Cerebellar nuclear complex (tissue), 1 donor: ENCODE measurements at places on chromosomes 6 and 20.

DNA sequence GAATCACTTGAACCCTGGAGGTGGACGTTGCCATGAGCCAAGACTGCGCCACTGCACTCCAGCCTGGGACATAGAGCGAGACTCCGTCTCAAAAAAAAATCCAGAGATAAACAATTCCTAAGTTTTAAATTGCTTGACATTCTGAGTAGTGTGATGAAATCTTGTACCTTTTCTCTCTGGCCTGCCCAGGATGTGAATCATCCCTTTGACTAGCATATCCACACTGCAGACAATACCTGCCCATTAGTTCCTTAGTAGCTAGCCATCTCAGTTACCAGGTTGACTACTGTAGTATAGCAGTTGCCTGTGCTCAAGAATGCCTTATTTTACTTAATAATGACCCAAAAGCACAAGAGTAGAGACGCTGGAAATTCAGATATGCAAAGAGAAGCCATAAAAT lies 2.8 kb downstream of the ZFP57 start:
- no peak for DNase-seq

GRCh38 chr6:25431306-25431974 lies 152.3 kb downstream of the CARMIL1 start:
- DNase-seq = no peak

DNA sequence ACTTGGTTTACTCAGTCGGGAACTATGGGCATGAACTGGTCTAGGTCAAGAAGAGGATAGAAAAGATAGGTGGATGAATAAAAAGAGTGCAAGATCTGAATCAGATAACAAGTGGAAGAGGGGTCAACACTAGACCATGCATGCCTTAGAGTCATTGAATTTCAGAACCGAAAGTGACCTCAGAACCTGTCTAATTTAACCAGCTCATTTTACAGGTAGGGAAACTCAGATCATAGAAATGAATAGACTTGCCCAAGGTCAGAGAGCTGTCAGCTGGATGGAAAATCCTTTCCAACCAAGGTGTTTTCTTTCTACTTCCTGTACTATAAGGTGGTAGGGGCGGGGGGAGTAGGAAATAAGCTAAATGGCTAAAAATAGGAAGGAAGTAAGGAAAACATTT lies 121.4 kb upstream of the ADGRF1 start:
- DNase-seq = no peak

GRCh38 chr6:52670502-52671409 lies at the start of gene TMEM14A:
TSS of gene TMEM14A (plus strand) at chr6:52671113. CDS start at chr6:52677103, 5,990 bp downstream.
- DNase-seq = peak; percentile 4

DNA sequence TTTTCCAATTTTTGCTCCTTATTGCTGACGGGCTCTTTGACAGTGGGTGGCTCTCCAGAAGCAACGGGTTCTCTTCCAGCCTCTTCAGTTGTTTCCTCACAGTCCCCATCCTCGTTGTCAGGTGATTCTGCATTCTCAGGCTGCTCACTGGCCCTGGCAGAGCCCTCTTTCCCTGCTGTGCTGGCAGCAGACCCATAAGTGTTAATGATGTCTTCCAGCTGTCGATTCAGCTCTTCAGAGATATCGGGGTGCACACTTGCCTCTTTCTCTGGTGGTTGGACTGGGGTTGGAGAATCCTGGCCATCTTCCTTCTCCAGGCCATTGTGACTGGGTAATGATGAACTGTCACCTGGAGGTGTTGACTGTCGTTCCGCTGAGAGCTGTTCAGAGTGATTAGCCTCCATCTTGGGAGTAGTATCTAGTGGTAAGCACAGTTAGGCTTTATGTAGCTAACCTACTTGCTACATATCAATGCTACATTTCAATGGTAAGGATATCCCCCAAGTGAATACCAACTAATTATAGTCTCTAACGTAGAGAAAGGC lies 3.2 kb downstream of the TXLNB start:
- DNase-seq = no peak

DNA sequence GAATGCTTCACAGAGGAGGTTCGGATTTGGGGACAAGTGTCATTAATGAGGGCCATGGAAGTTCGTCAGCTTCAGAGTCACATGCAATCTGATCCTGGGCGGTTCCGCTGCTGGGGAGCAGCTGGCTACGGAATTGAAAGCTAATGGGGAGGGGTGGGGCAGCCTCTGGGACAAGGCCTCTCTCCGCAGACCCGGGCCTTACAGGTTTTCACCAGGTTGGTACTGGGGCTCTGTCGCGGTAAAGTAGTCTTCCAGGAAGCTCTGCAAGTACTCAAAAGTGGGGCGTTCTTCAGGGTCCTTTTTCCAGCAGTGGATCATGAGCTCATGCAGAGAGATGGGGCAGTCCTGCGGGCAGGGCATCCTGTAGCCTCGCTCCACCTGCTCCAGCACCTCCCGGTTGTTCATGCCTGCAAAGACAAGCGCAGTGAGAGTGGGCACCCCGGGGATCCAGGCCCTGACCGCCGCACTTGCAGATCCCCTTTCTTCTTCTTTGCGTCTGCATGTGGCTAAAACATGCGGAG lies 55.9 kb upstream of the TRAF3IP2 start:
- DNase-seq = no peak

GRCh38 chr6:25619217-25619616 lies 32.8 kb upstream of the SCGN start:
- no peak for DNase-seq

- no peak for DNase-seq
Observed at GRCh38 chr20:36543184-36544133, 2.1 kb downstream of the MYL9 start.

DNA sequence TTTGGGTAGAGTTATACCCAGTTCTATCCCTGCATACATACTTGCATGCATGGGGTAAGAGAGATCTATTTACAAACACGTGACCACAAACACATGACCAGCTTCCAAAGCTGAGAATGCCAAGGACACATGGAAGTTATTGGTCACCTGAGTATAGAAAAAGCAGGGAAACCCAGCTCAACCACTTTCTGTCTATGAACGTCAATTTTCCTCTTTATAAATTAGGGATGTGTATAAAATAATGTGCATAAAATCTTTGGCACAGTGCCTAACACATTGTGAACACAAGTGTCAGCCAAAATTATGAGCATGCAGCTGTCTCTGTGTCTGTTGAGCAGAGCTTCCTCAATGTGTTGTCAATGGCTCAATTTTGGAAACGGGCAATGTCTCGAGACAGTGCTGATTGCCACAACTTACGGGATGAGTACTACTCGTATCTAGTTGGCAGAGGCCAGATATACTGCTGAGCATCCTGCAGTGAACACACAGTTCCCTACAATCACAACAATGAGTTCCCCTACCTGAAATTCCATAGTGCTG lies 44.9 kb downstream of the TPD52L1 start:
- DNase-seq = no peak

DNA sequence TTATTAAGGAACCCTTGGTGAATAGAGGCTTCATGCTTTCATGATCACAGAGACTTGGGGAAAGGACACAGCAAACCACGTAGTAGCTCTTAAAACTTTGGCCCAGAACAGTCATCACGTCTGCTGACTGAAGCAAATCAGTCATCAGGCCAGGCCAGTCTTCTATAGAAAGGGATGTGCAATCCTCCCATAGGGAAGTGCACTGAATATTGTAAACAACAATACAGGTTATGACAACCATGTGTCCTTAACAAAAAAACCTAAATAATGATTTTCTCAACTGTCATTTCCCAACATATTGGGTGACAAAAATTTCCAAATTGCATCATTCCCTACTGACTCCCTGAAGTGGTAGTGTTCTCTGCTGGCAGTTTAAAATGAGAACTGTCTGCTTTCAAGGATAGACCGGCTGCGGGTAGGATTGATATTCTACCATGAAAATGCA lies 388.2 kb upstream of the CITED2 start:
- no peak for DNase-seq

- no peak for DNase-seq
Observed at GRCh38 chr6:128069188-128069587, 168.3 kb upstream of the THEMIS start.

GRCh38 chr20:373171-373890 lies 7.2 kb upstream of the TRIB3 start:
- DNase-seq = no peak

DNA sequence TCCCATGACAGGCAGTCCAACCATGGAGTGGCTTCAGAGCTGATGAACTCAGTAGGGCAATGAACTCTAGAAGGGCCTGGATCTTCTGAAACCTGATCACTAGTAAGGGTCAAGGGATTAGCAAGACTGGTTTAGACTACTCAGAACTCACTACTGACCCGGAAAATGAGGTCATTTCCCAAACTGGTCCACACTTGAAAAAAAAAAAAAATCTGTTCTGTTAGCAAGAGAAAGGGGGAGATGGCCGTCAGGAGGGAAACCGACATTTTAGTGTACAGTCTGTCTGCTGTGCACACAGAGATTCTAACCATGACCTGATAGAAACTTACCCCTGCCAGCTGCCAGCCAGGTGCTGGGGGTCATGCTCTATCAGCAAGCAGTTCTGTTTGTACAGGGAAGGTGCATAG lies 262.4 kb upstream of the AGPAT4 start:
- no peak for DNase-seq

DNA sequence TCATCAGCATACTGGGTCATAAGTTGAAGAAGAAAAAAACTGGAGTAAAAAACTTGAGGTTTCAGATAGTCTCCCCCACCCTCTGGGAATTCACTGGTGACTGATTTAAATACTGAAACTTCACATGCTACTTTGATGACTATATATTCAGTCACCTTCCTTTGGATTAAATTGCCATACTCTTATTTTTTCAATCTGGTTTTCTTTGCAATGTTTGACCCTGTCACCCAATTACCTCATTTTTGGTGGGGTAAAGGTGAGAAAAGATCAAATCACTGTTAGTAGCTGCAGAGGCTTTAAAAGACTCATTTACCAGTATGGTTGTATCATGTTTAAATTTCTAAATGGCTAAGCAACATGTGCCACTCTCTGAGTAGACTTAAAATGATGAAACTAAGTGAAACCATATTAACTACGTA lies 862.7 kb upstream of the FLRT3 start:
- DNase-seq = no peak

GRCh38 chr20:47761482-47762047 lies 23.7 kb downstream of the SULF2 start:
- DNase-seq = no peak

- DNase-seq = no peak
Observed at GRCh38 chr6:39915866-39916265, 18.4 kb downstream of the MOCS1 start.

GRCh38 chr6:160360955-160361354 lies 12.8 kb downstream of the SLC22A3 start:
- no peak for DNase-seq
